Endothelial cell of umbilical vein (primary cell): ENCODE measurements at places on chromosomes 7 and 10. TPM values are rescaled to one million over a fixed set of nuclear protein-coding genes. Genes with fewer than 3 reads are reported as not detected.

- no peak for DNase-seq
Observed at GRCh38 chr7:1533255-1533546, 2.7 kb downstream of the MAFK start.

DNA sequence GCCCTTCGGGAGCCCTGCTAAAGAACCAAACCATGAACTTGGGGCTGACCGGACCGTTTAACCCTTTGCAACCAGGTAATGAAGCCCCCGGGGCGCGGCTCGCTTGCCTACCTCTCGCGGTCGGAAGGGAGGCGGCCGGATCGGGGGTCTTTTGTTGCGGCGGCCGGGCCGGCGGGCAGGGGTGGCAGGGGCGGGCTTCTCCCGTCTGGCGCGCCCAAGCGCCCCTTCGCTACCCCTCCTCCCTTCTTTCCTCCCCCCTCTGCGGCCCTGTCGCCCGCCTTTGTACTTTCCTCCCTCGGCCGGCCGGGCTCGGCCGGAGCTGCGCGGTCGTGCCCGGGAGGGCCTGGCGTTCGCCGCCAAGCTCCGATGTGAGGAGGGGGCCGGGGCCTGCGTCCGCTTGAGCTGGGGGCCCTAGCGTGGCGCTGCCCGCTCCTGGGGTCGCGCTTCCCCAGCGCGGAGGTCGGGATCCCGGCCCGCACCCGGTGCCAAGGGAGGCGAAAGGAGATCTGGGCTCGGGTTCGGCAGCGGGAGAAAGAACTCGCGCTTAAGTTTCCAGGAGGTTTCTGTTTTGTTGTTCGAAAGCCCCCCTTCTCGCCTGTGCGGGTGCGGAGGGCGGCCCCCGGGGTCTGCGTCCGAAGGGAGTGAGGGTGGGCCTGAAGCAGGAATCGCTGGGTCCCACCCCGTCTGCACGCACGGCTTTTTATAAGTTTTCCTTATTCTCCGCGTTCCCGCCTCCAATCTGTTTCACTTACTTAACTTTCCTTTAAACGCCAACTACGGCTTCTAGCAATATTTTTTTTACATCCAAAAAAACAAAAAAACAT lies 436.8 kb upstream of the GALNT17 start:
- no peak for DNase-seq

DNA sequence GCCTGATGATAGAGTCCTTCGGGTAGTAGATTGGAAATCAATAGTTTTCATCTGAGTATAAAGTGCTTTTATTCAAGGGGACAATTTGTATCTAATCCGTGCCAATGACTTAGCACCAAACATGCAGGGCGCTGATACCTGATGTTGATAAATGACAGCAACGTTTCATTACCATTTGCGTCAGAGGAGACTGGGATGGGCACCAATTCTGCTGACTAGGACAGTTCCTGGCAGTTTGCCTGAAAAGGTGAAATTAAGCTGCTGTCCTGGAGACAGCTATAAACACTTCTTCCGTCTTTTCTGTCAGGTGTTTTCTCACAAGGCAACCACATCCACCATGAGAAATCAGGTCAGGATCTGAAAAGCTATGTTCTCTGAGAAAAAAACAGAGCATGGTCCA lies 1136.4 kb downstream of the TYW1 start:
- DNase-seq, result no peak

ANXA8L1 gene
- polyA plus RNA-seq, result not detected in 2 replicates

GRCh38 chr7:27088002-27088922 lies 7.5 kb downstream of the HOXA1 start:
- DNase-seq, result no peak

LIPJ gene
- polyA plus RNA-seq, result not detected in 2 replicates

- DNase-seq, result no peak
Observed at GRCh38 chr7:151316896-151317295, 24.7 kb upstream of the NUB1 start.

DNA sequence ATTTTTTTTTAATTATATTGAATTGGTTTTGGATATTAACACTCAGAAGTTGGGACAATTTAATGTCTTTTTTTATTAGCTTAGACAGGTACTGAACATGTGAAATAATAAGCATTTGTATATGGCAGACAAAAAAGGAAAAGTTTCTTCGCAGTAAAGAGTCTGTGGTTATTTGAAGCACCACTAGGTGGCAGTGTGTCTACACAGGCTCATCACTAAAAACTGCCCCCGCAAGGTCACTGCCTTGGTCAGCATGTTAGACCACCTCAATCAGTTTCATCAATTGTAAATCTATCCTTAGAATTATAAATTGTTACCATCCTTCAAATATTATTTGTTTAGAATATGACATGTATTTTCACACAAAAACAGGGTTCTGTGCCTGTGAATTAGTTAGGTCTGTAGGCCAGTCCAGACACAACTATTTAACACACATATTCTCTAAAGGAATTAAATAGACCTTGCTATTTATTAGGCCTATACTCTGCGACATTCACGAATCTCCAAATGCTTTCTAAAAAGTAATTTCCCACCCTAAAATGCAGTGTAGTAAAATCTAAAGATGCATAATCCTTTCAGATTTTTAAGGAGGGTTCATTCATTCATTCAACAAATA lies 17.0 kb downstream of the PNLIPRP3 start:
- DNase-seq, result peak; percentile 21

- no peak for DNase-seq
Observed at GRCh38 chr10:101851411-101852116, 8.0 kb upstream of the KCNIP2 start.

- peak; percentile 97 for DNase-seq
Observed at GRCh38 chr10:84525120-84525806, 196.9 kb downstream of the CCSER2 start.

HIF1AN gene
- 7.3 and 7.6 TPM in 2 replicates for polyA plus RNA-seq

CFAP69 gene
- polyA plus RNA-seq, result 0.51 and 0.81 TPM in 2 replicates

FAM25A gene
- not detected in 2 replicates for polyA plus RNA-seq

ADAM8 gene
- polyA plus RNA-seq, result 0.49 and 0.51 TPM in 2 replicates

GRCh38 chr7:70710011-70710480 lies 421.9 kb upstream of the GALNT17 start:
- DNase-seq, result no peak

VPS37D gene
- 2.1 and 2.9 TPM in 2 replicates for polyA plus RNA-seq

DNA sequence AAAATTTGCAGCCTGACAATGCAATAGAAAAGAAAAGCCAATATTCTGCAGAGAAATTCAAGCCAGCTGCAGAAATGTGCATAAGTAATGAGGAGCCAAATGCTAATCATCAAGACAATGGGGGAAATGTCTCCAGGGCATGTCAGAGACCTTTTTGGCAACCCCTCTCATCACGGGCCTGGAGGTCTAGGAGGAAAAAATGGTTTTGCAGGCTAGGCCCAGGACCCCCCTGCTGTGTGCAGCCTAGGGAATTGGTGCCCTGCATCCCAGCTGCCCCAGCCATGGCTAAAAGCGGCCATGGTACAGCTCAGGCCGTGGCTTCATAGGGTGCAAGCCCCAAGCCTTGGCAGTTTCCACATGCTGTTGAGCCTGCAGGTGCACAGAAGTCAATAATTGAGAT lies 72.5 kb upstream of the NME8 start:
- DNase-seq, result no peak

GRCh38 chr7:135661311-135662122 lies 797 bp upstream of the STMP1 start:
- DNase-seq, result peak; percentile 63
